ENCODE measurements at places on chromosomes 3 and 15.

DNA sequence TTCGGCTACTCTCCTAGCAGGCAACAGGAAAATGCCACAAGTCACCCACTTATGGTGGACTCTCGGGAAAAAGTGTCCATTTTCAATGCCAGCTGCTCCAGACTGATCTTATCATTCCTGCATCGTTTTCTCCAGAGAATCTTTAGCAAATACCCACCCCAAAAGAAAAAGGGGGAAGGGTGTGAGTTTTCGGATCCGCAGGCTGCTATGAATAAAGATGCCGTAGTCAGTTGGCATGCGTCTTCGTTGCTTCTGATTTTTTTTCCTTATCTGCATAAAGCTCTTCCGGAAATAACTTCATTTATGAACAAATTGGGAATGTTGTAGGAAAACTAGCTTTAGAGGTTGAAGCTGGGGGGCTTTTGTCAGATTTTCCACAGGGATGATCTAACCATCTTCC, 22.4 kb upstream of the VILL start:
- no peak for DNase-seq

- DNase-seq = no peak
These were observed 226.7 kb downstream of the THSD4 start for GRCh38 chr15:71341811-71342550.

DNA sequence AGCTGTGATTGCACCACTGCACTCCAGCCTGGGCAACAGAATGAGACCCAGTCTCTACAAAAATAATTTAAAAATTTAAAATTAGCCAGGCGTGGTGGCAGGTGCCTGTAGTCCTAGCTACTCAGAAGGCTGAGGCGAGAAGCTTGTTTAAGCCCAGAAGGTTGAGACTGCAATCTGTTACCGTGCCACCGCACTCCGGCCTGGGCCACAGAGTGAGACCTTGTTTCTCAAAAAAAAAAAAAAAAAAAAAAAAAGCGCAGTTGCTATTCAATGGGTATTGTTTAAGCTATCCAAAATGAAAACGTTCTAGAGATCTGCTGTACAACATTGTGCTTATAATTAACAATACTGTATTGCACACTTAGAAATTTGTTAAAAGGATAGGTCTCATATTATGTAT, 24.0 kb downstream of the ZNF148 start:
- no peak for DNase-seq

GRCh38 chr3:72223116-72223515, 438.2 kb upstream of the PROK2 start:
- DNase-seq = no peak

DNA sequence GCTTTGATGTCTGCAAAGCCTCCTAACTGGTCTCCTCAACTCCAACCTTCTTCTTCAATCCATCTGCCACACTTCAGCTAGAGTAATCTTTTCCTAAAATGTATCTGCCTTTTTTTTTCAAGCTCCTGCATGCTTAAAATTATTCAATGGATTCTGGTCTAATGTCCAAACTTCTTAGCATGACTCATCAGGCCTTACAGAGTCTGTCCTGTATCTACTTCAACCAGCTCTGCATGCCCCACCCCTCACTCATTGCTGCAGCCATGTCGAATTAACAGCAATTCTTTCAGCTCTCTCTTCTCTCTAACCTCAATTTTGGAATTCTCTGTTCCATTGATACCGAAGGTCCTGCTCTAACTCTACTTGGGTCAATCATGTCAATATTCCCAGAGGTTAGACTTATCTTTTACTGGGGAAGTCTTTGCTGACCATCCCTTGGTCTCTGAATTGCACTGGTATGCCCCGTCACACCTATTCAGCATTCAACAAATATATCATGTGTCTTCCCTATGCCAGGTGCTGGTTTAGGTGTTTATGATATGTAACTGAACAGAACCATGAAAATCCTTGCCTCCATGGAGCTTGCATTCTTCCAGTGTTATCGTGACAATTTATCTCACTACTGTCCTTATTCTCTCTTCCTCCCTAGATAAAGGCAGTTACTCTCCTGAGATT, 88.5 kb upstream of the NANOGP8 start:
- no peak for DNase-seq

All from NCI-H460 (cell line).